ENCODE measurements at places on chromosomes 6 and 20.
A peak's percentile ranks its signal among the peaks of the same experiment; 100 is the strongest.

DNA sequence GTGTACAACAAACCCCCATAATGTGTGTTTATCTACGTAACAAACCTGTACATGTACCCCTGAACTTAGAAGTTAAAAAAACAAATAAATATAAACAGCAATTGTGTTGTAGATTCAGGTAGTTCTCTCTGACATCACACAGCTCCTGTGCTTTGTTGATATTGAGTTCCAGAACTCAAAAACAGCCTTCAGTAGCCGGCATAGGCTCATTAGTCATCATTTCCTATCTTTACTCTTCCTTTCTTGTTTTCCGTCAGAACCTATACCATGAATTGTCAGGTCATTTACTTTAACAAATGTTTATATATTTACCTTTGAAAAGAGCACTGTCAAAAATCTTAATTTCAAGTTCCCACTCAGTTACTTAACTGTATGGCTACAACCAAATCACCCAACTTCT lies 88.8 kb downstream of the ADTRP start:
- no peak for DNase-seq

DNA sequence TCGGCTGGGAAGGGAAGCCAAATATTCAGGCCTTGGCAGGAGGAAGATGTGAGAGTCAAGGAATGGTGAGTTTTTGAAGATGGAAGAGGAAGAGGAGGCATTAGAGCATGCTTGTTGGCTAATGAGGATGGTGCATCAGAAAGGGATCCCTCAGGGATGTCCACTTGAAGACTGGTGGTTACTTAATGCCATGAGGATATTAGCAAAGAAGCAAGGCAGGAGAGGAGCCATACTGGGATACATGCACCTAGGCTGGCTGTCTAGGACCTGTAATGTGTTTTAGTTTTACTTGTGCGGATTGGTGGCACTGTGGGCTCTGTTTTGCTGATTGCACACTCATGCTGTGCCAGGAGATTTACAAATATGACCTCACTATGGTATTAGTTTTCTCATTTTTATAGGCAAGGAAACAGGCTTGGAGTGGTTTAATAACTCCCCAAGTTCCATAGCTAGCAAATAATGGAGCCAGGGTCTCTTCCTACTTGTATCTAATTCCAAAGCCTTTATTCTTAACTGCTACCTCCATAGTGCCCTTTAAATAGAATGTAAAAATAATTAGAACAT lies 37.8 kb downstream of the NCOA7 start:
- DNase-seq, result no peak

DNA sequence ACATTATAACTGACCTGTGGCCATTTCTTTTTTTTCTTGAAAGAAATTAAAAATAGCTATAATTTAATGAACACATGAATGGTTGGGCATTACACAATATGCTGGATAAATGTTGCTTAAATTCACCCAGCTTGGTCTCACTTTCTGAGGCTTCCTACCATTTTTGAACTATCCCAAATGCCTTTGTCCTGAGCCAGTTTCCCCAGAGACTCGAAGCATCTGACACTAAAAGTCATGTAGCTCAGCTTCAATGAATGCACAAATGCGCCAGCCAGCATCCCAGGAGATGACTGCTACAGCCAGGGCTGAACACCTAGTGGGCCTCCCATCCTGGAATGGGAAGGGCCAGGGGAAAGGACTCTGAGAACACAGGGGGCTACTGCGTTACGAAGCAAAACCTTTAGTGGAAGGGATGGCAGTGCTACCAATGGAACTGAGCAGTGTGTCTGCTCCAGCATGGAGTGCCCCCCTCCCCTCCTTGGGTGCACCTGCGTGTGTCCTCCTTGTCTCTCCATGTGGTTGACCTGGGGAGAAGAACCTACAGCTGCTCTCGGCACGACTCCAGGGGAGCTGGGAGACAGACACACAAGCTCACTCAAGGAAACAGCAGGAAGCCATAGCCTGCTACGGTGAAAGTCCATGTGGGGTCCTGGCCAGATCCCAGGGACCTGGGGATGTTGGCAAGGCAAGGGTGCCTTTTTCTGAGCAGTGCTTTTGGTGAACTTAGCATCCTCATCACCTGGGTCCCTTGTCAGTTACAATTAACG lies 60.9 kb downstream of the IRF4 start:
- DNase-seq, result peak; percentile 29

DNA sequence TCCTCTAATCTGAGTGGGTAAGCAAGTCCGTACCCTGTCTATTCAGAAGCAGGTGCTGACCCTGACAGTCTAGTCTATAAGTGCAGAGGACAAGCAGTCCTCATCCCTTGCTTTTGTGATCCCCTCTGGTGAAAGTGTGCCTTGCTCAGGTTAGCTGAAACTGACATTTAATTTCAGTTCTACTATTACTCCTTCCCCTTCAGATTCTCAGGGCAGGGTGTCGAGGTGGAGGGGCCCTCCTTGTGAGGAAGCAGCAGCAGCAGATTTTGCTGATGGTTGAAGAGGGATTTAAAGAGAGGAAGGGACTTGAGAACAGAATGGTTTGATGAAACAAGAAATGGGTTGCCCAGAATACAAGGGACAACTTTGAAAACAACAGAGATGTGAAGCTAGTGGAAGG lies 309.3 kb downstream of the CLIC5 start:
- no peak for DNase-seq

DNA sequence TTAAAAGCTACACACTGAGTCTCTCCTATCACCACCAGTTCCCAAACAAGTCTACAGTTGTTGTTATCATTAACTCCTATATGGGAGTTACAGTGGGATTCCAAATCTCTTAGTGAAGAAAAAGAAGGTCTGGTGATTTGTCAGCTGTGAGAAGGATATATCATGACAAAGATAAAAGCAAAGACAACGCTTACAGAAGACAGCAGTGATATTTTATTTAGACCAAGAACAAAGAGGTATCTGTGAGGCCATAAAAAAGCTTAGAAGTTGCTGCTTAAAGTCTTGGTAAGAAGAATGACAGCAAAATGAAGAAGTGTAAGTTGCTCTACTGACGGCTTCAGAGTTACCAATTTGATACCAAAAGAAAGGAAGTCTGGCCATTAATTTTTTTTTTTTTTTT lies 47.2 kb downstream of the CHD6 start:
- no peak for DNase-seq

GRCh38 chr6:151284012-151284411 lies 44.2 kb downstream of the AKAP12 start:
- peak; percentile 73 for DNase-seq

DNA sequence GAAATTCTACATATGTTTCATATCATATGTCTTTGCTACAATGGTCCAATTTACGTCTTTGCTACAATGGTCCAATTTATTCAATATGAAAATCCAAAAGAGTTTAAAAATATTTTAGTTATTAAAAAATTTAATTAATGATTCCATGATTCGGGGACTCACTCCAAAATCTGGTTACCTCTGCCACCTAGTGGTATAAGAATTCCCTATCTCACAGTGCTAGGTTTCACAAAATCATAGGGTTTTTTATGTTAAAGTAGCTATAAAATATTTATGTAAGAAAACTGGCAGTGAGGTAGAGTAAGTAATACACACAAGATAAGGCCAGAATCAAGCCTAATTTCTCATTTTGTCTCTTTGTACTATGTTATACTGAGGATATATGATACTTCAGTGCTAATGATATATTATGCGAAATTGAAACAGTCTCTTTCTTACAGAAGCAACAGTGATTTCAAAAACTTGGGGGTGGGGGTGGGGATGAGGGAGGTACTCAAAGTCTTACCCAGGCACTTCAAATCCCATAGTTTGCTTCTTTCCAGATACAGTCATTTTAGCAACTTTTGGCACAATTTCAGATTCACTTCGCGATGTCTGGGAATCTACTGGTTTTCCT lies 52.3 kb downstream of the HBS1L start:
- no peak for DNase-seq

- no peak for DNase-seq
Observed at GRCh38 chr6:141513830-141514229, 618.9 kb upstream of the GJE1 start.

DNA sequence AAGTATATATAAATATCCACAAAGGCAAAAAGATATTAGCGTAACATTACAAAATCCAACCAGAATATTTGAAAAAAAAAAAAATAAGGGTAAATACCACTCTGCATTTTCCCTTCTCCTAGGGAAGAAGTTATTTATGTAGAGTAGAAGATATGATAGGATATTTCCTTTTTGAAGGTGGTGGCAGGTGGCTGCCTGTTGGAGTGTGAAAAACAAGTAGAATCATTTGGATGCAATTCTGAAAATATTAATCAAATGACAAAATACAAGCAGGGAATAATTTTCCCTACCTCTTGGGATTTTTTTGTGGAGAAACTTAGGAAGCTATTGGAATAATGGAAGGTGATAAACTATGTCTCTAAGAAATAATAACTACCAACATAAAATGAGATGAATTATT lies 62.5 kb upstream of the OGFRL1 start:
- DNase-seq, result no peak

DNA sequence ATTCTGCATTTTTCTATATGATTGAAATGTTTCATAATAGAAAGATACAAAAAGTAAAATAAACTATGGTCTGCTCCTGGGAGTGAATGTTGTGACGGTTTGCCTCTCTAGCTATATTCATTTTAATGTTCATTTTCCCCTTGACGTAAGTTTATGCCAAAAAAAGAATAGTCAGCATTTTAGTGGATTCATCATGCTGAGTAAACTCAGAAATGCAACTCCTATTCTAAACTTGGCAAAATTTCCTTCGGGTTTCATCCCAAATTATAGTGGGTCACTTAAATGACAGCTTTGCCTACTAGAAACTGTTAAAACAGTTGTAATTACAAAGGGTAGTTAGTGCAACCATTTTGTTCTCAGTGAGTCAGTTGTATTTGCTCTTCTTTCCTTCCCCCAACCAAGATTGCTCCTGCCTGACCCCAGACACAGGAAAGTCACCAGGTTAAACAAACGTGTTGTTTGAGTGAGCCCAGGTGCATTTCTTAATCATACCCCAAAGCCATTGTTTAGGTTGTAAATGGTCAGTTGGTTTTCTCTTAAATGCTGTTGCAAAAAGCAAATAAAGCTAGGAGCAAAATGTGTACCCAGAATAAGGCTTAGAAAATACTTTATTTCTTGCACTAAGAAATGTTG lies 482.3 kb upstream of the SOX4 start:
- peak; percentile 83 for DNase-seq

DNA sequence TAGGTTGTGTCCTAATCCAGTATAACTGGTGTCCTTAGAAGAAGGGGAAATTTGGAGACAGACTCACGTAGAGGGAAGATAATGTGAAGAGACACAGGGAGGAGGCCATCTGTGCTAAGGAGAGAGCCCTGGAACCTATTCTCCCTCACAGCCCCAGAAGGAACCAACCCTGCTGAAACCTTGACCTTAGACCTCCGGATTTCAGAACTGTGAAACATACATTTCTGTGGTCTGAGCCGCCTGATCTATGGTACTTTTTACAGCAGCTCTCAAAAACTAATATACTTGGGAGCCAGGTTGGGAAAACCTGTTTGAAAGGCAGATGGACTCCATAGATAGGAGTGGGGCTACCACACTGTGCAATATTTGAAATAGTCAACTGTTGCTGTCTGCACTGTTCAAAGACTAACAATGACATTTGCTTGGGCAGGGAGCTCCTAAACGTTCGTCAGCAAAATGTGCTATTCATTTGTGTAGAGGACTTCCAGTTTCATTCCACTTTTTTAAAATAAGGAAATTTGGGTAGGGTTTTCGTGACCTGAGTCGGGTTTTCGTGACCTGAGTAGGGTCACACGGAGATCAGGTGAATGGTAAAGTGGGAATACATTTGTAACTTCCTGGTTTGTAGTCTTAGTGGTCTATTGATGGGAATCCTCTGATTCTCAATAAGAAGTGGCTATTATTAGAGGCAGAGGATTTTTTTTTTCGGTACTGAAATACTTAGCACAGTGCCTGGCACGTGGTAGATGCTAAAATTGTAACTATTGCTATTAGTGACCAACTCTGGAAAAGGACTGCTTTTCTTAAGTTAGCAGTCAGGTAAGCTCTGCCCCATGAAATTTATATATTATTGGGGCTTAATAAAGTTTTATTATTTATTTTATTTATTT lies 11.4 kb downstream of the TAGAP start:
- peak; percentile 37 for DNase-seq

- DNase-seq, result no peak
Observed at GRCh38 chr6:11822346-11822745, 43.7 kb upstream of the ADTRP start.

- DNase-seq, result no peak
Observed at GRCh38 chr6:106637717-106638341, 8.5 kb downstream of the QRSL1 start.

DNA sequence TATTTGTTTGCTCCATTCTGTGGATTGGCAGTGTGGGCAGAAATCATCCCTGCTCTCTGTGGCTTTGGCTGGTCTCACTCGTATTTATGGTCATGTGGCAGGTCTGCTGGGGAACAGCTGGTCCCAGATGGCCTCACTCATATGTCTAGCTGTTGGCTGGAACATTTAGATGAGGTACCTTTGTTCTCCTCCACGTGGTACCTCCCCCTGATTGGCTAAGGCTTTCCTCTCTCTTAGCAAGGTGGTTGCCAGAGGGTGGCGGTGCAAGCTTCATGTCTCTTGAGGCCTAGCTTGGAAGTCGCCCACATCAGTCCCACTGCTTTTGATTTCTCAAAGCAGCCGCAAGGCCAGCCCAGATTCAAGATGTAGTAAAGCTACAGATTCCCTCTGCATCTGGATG lies 348.5 kb upstream of the BTBD3 start:
- peak; percentile 60 for DNase-seq

DNA sequence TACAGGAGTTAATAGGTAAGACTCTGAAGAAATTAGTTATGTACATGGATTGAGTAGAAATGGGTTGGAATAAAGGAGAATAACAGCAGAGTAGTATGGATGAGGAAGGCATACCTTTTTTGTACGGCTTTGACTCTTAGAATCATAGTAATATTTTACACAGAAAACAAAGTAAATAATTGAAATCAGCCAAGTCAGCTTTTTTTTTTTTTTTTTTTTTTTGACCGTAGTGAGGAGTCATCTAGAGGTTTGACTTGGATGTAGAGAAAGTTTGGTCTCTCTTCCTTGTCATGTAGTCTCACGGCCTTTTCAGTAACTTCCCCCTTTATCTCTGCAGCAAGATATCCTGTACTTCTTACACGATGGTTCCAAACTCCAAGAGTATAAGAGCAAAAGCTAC lies 158.9 kb downstream of the FLRT3 start:
- DNase-seq, result no peak

DNA sequence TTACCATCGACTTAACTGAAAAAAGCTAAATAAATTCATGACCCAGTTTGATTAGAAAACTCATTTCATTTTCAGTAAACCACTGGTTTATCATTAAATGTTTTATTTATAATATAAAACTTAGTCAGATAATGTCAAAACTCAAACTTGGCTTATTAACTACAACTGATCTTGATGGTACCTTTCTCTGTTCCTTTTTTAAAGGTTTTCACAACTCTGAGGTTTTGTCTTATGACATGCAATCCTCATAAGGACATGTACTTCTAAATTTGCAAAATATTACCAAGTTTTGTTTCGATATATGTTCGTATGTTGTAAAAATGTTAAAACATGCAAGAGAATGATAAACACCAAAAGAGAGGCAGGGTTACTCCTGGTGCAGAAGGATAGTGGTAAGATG lies 82.5 kb upstream of the PDE10A start:
- DNase-seq, result no peak

- DNase-seq, result no peak
Observed at GRCh38 chr6:157631838-157632614, 191.0 kb upstream of the SNX9 start.

- no peak for DNase-seq
Observed at GRCh38 chr6:5457041-5457440, 195.7 kb downstream of the FARS2 start.

All from islet precursor cell (in vitro differentiated cells).